ENCODE measurements at places on chromosomes 16 and 17. TPM values are rescaled to one million over a fixed set of nuclear protein-coding genes. Genes with fewer than 3 reads are reported as not detected.

Gene CAMKK1
- 20.4 TPM for total RNA-seq

Gene KRT15
- 5.0 TPM for total RNA-seq

Gene DYNLRB2
- total RNA-seq: 0.28 TPM

Gene PARD6A
- total RNA-seq: 1.7 TPM

Gene MLLT6
- total RNA-seq: 29.1 TPM

Gene CHST4
- 0.08 TPM for total RNA-seq

Gene PPY
- not detected for total RNA-seq

Gene RUNDC3A
- 0.69 TPM for total RNA-seq

Gene EIF3C
- 364 TPM for total RNA-seq

Gene FAM117A
- total RNA-seq: 1.3 TPM

Gene EME1
- 15.7 TPM for total RNA-seq

Gene CBX2
- 17.7 TPM for total RNA-seq

Gene SLC12A3
- total RNA-seq: not detected

Gene SNX20
- not detected for total RNA-seq

Gene TGFB1I1
- total RNA-seq: 44.8 TPM

Gene ABCA10
- total RNA-seq: 0.22 TPM

Gene HOXB6
- 6.1 TPM for total RNA-seq

Gene RNF40
- total RNA-seq: 91.5 TPM

Gene PIK3R6
- total RNA-seq: not detected

Gene NAE1
- total RNA-seq: 74.0 TPM

Gene USP43
- 5.1 TPM for total RNA-seq

Gene ARHGAP23
- total RNA-seq: 50.0 TPM

Gene ENPP7
- not detected for total RNA-seq

Gene CYGB
- total RNA-seq: 0.81 TPM

Gene KRT32
- total RNA-seq: not detected

Gene PLLP
- total RNA-seq: 1.6 TPM

Gene TCAP
- total RNA-seq: 1.0 TPM

Gene SLC46A1
- total RNA-seq: 21.2 TPM

Gene KCNG4
- not detected for total RNA-seq

Gene SLC4A1
- total RNA-seq: not detected

Gene LPO
- not detected for total RNA-seq

Gene ADAD2
- total RNA-seq: not detected

Gene USP31
- 10.1 TPM for total RNA-seq

Gene OTOP3
- not detected for total RNA-seq

Gene ABCC12
- not detected for total RNA-seq

Gene EXOC3L1
- total RNA-seq: 0.03 TPM

Gene BCL6B
- total RNA-seq: not detected

Gene KRT13
- total RNA-seq: 0.19 TPM

Gene CDC6
- total RNA-seq: 64.9 TPM

Gene CACNG3
- total RNA-seq: not detected

Gene CD300E
- total RNA-seq: not detected

Gene MRC2
- total RNA-seq: 57.5 TPM

Gene CORO6
- total RNA-seq: 5.2 TPM

Gene SPEM2
- 0.07 TPM for total RNA-seq
